ENCODE measurements at places on chromosomes 4 and X. TPM values are rescaled to one million over a fixed set of nuclear protein-coding genes. Genes with fewer than 3 reads are reported as not detected.

GRCh38 chr4:125104616-125105015, 210.1 kb upstream of the FAT4 start:
- no peak for DNase-seq

DNA sequence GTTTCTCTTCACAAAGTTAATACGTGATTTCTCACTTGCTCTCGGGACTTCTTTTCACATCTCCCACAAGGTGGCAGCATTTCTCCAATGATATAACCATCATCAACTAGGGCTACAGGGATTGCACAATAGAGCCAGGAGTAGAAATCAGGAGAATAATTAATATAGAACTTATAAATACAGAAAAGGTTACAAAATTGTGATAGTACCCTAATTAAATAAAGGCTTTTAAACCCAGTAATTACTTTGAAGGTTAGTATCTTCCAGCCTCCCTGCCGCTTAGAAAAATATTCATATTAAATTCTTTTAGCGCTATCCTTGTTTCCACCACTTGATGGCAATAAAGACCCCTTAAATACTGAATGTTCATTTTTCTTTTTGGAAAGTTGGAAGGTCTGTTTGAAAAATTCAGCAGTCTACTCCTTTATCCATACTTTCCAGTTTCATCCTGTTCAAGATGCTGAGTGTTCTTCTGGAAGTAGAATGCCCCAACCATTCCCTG, 65.8 kb downstream of the RASGEF1B start:
- peak; percentile 69 for DNase-seq

DNA sequence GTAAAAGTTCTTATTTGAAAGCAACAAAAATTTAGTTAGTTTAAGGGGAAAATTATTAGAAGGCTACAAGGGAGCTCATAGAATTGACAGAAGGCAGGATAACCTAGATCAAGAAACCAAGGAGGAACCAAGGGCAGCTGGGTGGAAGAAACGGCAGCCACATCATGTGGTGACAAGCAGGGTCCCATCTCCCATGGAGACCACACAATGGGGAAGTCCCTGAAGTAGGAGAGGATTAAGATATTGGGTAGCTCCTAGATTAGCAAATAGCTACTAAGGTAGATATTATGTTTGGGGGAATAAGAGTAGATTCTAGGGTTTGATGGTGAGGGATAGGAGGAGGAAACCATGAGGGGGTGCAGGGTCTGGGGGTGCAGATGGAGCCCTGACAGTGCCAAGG, 48.0 kb upstream of the TMEM154 start:
- no peak for DNase-seq

DNA sequence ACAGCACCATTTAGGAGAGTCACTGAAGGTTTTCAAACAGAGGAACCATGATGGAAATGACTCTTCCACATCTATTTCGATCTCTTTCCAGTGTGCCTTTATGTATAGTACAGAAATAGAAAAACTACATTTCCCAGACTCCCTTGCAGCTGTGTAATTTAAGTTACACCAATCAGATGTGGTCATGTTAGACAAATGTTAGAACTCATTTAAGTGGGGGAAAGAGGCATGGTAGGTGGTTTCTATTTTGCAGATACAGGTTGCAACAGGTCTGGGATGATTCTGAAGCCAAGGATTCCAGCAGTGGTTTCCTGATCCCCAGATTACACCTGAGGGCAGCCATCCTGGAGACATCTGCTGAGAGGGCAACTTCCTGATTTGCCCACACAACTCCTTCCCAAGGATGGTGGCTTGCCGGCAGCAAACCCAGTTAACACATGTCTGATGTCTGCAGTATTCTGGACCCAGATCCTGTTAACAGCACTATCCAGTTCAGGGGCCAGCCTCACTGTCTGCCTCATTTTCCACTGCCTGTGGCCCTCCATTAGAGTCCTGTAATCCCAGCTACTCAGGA, 38.7 kb upstream of the PDK3 start:
- no peak for DNase-seq

DNA sequence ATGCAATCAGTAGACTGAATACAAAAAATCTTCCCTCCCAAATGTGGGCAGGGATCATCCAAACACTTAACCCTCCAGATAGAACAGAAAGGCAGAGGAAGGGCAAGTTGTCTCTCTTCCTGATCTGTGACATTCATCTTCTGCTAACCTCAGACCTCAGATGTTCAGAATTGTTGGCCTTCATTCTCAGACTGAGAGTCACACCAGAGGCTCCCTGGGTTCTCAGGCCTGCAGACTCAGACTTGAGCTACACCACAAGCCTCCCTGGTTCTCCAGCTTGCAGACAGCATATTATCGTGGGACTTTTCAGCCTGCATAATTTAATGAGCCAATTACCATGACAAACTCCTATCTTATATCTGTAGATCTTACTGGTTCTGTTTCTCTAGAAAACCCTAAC, 1471.6 kb upstream of the ADGRL3 start:
- no peak for DNase-seq

Gene NBDY
- 17.6 TPM for total RNA-seq

Gene TENM3
- total RNA-seq, result 0.32 TPM
